ENCODE measurements at places on chromosomes 7 and 10.

DNA sequence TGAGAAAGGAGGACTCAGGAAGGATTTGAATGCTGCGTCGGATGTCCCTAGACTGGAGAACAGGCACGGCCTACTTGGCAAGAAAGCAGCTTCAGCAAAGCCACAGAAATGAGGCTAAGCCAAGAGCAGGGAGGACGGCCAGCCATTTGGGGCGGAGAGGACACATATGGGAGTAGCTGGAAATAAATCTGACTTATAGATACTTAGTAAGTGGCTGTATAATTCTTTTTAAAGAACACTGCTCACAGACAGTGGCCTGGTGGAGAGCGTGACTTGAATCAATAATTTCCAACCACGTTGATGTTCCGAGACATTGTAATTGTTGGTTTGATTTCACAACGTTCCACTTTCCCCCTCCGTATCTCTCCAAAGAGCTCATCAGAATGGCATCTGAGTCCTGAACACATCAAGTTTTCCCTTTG, 67.7 kb upstream of the JCAD start:
- DNase-seq = no peak

- DNase-seq = no peak
These were observed at the start of gene BMPER for GRCh38 chr7:33905389-33906032. TSS of gene BMPER (plus strand) at chr7:33905539. CDS start at chr7:33905614, 75 bp downstream.

DNA sequence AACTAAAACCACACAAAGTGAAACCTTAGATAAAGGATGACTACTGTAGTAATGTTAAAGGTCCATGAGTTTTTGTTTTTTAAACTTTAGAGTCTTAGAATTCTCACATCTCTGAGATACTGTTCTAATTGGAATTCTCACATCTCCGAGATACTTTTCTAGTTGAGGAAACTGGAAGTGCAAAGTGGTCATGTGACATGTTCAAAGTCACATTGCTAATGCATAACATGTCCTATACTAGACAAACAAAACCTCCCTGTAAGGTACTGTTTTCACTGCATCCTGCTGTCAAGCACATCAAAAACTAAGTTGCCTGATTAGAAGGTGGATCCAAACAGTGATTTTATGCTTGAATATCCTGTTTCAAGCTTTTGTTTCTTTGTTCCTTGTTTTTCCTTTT, 13.9 kb downstream of the TAX1BP1 start:
- no peak for DNase-seq

- DNase-seq = no peak
These were observed 28.4 kb downstream of the PFKFB3 start for GRCh38 chr10:6231146-6231545.

DNA sequence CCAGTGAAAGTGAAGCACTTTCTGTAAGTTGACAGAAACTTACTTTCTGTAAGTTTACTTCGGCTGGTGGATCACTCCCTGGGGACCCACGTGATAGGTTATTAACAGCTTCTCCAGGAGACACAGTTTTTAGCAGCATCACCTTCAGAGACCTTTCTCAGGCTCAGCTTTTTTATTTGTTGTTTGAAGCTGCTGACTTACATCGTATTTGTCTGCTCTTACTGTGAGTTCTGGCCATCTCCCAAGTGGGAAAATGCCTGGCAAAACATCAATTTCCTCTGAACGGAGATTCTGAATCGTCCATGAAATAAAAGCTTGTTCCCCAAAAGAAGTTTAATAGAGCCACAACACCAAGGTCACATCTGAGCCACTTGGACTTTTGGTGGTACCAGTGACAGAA, 178.7 kb upstream of the PODXL start:
- DNase-seq = no peak

GRCh38 chr10:76336213-76336963, 905.0 kb downstream of the LRMDA start:
- DNase-seq = no peak

DNA sequence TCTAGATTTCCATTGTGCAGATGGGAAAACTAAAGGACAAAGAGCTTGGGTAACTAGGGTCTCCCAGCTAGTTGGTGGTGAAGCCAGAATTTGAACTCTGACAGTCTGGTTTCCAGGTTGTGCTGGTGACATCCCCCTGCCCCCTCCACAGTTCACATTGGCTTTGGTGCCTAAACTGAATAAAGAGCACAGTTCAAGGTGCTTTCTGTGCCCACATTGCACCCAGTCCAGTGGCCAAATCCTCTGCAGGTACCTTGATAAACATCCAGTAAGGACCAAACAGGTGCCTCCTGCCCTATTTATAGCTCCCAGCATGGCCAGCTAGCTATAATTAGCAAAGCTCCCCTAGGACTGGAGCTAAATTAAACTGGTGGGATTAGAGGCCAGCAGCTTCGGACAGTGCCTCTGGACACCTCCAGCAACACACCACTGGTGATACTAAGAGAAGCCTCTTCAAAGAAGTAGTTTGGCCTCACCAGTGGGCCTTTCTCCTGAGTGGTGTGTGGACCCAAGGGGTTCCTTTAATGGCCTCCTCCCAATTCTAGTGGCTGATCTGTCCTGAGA, 59.9 kb downstream of the KCNMA1 start:
- no peak for DNase-seq

DNA sequence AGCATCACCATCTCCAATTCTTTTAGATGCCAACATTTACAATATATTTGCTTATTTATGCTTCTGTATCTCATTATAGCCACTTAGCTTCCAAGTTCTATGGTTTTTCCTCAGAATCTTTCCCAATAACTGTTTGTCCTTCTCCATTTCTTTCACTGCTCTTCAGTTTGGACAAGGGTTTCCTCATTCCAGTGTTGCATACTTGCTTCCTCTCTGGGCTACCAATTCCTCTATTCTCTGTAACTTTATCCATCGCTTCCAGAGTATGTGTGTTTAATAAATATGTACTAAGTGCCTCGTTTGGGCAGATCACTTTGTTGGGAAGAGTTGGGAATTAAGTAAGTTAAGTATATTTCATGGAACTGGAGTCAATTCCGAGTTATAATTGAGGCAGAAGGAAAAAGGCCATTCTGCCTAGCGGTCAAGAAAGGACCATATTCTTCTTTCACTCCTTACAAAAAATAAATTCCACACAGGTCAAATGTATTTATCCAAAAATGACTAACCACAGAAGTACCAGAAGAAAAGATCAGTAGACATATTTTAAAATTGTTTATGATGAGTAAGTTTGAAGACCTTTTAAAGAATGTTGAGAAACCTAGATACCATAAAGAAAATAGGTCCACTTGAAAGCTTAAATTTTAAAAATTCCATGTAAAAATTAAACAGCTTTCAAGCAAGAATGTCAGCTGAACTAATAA, 10.8 kb downstream of the STAMBPL1 start:
- no peak for DNase-seq

- no peak for DNase-seq
These were observed 148.1 kb upstream of the ZNF92 start for GRCh38 chr7:65225422-65226006.

- no peak for DNase-seq
These were observed 57.6 kb downstream of the YKT6 start for GRCh38 chr7:44258423-44258760.

- no peak for DNase-seq
These were observed 63.3 kb downstream of the AKR1B1 start for GRCh38 chr7:134395604-134396003.

DNA sequence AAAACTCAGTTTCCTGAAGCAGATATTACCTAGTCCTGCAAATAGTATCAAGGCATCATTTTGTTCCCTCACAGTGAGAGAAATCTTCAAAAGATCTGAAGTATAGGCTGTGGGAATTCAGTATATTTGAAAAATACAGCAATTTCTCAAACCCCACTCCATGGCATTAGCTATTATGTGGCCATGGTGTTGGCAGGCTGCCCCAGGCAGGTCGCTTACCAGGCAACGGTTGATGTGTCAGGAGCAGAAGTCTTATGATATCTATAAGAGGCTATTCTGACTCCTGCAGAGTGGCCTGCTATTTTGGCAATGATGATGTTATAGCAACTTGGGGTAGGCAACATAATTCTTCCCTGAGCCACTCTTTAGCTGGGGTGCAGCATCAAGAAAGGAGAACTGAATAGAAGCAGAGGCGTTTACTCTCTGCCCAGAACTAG, 187.9 kb downstream of the PLXDC2 start:
- DNase-seq = no peak

DNA sequence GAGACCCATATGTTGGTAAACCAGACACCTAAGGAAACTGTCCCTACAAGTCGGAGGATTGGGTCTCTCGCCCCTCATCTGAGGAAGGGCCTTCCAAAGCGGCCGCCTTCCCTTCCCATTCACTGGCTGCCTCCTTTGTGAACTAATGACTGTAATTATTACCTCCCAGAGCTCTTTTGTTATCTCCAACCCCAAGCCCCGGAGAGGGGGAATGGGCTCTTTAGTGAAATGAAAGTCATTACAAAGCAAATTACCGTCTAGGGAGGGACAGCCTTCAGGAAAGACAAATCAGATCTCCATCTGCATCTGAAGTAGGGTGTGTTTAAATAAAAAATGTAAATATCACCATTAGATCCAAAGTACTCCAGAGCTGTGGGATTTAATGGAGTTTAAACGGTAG, 2.6 kb upstream of the GAD2 start:
- no peak for DNase-seq

DNA sequence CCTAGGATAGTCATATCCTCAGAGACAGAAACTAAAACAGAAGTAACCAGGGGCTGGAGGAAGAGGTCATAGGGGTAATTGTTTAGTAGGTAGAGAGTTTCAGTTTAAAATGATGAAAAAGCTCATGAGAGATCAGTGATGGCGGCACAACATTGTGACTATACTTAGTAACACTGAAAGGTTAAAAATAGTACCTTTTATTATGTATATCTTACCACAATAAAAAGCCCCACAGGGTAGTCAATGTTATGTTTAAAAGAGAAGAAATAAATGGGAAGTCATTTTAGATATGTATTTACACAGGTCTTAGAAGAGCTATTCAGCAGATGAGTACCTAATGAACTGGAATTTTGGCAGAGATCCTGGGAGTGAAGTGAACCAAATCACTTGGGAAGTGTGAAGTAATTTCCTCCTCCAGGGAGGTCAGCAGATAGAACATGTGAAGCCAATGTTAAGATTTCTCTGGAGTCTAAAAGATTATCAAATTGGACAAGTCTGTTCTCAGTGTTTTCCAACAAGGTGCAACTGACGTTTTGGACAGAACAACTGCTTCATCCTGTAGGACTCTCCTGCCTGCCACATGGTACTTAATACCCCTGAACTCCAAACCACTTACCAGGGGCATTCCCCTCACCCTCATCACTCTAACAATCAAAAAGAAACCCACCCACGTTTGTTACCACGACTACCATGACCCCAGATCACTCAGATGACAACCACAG, 6.4 kb downstream of the CDCA7L start:
- DNase-seq = no peak

DNA sequence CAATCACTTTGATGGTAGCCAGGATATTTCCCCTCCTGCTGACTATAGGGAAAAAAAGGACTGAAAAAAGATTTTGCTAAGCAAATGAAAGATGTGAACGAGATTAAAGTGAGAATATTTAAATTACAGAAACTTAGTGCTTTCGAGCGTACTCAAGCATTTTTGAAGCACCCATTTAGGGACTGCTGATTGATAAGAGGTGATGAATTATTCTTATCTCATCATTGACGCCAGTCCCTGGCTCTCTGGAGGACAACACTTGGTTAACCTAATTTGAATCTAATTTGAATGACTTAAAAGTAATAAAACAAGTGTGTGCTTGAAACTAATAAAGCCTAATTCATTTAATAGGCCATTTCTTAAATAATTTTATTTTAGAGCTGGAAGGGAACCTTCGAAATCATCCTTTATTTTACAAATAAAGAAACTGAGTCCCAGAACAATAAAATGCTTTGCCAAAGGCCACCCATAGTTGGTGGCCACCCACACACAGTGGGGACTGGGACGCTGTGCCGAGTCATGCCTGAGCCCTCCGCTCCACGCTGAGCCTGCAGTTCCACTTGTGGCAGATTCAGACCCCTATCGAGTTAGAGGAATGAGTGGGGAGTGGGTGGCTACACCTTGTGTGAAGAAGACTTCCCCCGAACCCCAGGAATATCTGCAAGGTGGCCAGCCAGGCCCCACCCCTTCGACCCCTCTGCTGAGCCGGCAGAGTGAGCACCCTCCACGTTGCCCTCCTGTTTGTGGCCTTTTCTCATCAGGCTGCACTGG, 61.1 kb upstream of the SAMD8 start:
- no peak for DNase-seq

All from stimulated activated CD4-positive, alpha-beta T cell treated with anti-CD3 and anti-CD28 coated beads, Interleukin-1b, Interleukin-23, amount 100 ng/mL, for 4 hours (primary cell).